ENCODE measurements at places on chromosomes 7 and 10.

GRCh38 chr10:6273351-6273750, 70.6 kb downstream of the PFKFB3 start:
- DNase-seq = no peak

DNA sequence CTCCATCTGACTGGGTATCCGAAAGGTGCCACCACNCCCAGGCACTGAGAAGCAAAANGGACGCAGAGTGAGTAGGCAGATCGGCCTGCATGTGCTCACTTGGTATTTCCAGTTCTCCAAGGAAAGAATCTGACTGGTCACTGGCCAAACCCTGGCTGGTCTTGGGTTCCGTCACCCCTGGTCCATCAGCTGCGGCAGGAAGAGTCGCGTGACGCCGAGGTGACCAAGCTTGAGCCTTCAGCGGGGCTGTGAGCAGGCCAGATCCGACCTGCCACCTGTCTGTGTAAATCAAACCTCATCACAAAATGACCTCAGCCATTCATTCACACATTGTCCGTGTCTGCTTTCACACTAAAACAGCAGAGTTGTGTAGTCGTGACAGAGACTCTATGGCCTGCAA, 28.8 kb upstream of the CHST15 start:
- no peak for DNase-seq

- no peak for DNase-seq
Measured at GRCh38 chr10:7605565-7606295, 61.0 kb downstream of the ITIH5 start.

- no peak for DNase-seq
Measured at GRCh38 chr10:43971981-43972380, 323.3 kb upstream of the ZNF32 start.

- no peak for DNase-seq
Measured at GRCh38 chr10:112369495-112370423, 4.2 kb upstream of the ACSL5 start.

Measured in foreskin melanocyte (primary cell).